ENCODE measurements at places on chromosomes 5 and 9.
A peak's percentile ranks its signal among the peaks of the same experiment; 100 is the strongest.

- DNase-seq: peak; percentile 34
Measured at GRCh38 chr9:133619791-133620190, 10.6 kb upstream of the FAM163B start.

GRCh38 chr5:95862671-95863382 is 40.3 kb upstream of the GLRX start:
- DNase-seq: no peak

- no peak for DNase-seq
Measured at GRCh38 chr9:106174346-106174745, 480.0 kb downstream of the TMEM38B start.

- DNase-seq: no peak
Measured at GRCh38 chr9:120650352-120650751, 63.9 kb downstream of the MEGF9 start.

GRCh38 chr9:98860871-98861293 is 53.4 kb downstream of the GALNT12 start:
- no peak for DNase-seq

GRCh38 chr5:136001466-136001981 is 27.3 kb upstream of the TGFBI start:
- DNase-seq: no peak

GRCh38 chr9:2036844-2037243 is 21.7 kb downstream of the SMARCA2 start:
- no peak for DNase-seq

- DNase-seq: no peak
Measured at GRCh38 chr9:89842267-89842768, 237.5 kb downstream of the GADD45G start.

DNA sequence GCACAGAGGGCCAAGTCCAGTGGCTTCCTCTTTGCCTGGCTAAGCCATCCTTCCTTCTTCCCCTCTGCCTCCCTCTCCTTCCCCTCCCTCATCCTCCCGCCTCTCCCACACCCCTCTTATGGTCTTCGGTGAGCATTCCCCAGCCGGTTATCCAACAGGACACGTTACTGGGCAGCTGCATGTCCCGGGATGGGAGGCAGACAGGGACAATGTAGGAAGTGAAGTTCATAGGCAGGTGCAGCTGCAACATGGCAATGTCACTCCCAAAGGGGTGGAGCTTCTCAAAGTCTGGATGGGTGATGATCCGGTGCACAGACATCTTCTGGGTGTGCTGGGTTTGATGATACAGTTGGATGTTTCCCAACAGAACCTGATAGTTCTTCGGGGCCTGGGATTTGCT is 71.4 kb upstream of the SPTLC1 start:
- DNase-seq: no peak

DNA sequence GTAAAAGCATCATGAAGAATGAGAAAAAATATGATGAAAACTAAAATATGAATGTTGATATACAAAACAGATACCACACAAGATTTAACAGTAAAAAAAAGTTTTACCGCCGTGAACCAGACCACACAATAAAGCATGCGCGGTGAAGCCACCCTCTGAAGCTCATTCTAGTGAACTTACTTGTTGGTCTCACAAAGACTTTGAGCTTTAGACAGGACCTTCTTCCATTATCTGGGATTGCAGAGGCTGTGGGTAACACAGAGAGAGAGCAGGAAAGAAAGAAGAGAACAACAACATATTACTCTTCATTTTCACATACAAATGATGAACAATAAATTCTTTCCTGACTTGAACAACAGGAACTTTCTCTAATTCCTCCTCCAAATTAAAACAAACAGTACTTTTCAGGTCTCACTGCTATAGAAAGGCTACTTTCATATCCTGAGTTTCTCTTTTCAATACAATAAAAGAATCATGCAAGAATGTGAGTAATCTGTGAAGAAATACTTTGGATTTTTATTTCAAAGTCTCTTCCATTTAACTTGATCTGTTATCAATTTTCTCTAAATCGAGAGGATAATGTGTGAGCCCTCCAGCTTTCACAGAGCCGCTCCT is 283.1 kb downstream of the EFNA5 start:
- DNase-seq: no peak

GRCh38 chr9:3299872-3300271 is 225.9 kb downstream of the RFX3 start:
- DNase-seq: no peak

GRCh38 chr5:81151546-81151945 is 81.6 kb upstream of the CKMT2 start:
- DNase-seq: no peak

- DNase-seq: no peak
Measured at GRCh38 chr9:114409842-114410241, 22.1 kb upstream of the AKNA start.

DNA sequence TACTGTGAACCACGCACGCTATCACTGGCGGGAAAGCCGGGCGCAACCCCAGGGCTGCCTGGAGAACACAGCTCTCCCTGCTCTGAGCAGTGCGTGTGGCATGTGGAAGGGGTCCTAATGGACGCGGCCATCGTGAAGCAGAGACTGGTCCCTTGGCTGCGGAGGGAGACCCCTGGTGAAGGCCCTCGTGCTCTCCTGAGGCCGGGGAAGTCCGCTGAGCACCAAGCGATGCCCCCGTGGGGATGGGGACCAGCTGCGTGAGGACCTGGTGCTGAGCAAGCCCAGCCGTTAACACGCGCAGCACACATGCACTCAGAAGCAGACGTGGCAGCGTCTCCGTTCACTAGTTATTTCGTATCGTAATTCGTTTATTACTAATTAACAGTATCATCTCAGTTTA is 24.4 kb downstream of the SLC12A7 start:
- DNase-seq: no peak

- no peak for DNase-seq
Measured at GRCh38 chr5:39654715-39655114, 229.9 kb upstream of the DAB2 start.

GRCh38 chr9:116151199-116151598 is 2.4 kb upstream of the PAPPA start:
- DNase-seq: no peak

DNA sequence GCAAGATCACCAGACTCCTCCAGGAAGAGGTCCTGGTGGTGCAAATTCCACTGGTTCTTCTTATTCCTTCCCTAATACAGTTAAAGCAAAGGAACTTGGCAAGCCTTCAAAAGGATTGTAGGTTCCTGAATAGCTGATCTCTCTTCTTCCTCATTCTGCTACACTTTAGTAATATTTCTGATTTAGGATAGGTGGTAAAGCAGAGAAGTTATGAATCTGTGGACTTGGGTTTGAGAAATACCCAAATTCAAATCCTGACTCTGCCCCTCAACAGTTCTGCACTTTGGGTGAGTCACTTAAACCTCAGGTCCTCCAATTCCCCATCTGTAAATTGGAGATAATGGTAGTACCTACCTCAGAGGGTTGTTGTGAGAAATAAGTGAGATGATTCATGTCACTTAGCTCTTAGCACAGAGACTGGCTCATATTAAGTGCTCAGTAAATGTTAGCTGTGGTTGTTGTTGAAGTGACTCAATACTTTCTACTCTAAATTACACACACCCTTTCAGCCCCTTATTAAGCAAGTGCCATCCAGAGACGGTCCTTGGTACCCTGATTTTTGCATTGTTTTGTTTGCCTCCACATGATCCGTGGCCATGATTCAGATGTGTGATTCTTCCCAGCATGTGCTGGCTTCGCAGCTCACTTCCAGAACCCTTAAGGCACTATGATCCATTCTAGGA is 5.2 kb downstream of the SH3RF2 start:
- no peak for DNase-seq

GRCh38 chr5:74973694-74974093 is 78.7 kb downstream of the GCNT4 start:
- no peak for DNase-seq

- no peak for DNase-seq
Measured at GRCh38 chr5:154403776-154404387, 41.9 kb upstream of the SAP30L start.

DNA sequence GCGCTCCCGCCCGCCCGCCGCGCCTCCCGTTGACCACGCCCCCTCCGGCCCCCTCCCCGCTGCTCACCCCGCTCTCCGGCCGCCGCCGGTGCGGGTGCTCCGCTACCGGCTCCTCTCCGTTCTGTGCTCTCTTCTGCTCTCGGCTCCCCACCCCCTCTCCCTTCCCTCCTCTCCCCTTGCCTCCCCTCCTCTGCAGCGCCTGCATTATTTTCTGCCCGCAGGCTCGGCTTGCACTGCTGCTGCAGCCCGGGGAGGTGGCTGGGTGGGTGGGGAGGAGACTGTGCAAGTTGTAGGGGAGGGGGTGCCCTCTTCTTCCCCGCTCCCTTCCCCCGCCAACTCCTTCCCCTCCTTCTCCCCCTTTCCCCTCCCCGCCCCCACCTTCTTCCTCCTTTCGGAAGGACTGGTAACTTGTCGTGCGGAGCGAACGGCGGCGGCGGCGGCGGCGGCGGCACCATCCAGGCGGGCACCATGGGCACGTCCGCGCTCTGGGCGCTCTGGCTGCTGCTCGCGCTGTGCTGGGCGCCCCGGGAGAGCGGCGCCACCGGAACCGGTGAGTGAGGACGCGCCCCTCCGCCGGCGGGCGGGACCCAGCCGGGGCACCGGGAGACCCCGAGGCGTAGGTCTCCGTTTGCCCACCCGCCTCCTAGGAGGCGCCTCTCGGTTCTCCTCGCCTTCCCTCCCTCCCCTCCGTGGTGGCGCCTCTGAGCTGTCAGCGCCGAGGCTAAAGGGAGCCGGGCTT is at the start of gene VLDLR:
Gene VLDLR, plus strand, starts transcription at position 66 of the 739 bp plus-strand sequence. Its CDS starts 403 bp downstream, at position 469.
- peak; percentile 11 for DNase-seq

DNA sequence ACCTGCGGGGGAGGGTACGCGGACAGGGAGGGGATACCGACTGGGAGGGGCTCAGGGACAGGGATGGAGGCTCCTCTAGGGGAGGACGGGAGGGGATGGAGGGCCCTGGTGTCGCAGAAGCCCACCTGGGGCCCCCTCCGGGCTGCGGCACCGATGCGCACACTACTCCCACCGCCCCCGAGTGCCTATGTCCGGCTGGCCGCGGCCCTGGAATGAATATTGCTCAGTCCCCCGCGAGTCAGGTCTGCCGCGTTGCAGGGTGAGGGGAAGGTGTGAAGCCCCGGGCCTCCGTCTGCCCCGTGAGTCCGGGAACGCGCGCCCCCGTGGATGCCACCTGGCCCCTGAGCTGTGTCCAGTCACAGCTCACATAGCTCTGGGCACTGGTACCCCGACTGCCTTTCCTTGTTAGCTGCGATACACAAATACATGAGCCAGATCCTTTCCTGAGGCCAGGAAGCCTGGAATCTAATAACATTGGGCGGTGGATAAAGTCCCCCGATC is 44.5 kb upstream of the PRSS3 start:
- no peak for DNase-seq

DNA sequence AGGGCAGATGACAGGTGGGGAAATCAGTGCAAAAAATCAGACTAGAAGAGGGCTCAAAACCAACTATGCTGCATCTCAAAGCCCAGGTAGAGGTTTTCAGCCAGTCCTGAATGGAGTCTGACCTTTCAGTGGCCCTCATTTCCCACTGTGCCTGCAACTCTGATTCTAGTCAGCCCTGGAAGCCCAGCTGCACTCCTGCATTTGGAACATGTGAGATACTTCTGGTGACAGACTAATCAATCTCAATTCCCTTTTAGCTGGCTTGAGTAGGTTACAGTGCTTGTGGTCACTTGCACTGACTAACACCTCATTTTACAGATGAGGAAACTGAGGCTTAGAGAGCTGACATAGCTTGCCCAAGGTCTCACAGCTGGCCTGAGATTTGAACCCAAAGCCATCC is 7.9 kb upstream of the ACSL6 start:
- DNase-seq: peak; percentile 2

- no peak for DNase-seq
Measured at GRCh38 chr5:179165421-179166170, 105.4 kb downstream of the ZNF354C start.

- DNase-seq: no peak
Measured at GRCh38 chr9:6833518-6834192, 75.9 kb downstream of the KDM4C start.

- no peak for DNase-seq
Measured at GRCh38 chr5:369151-369868, 47.8 kb downstream of the AHRR start.

- no peak for DNase-seq
Measured at GRCh38 chr5:89988129-89988810, 421.3 kb downstream of the CETN3 start.

DNA sequence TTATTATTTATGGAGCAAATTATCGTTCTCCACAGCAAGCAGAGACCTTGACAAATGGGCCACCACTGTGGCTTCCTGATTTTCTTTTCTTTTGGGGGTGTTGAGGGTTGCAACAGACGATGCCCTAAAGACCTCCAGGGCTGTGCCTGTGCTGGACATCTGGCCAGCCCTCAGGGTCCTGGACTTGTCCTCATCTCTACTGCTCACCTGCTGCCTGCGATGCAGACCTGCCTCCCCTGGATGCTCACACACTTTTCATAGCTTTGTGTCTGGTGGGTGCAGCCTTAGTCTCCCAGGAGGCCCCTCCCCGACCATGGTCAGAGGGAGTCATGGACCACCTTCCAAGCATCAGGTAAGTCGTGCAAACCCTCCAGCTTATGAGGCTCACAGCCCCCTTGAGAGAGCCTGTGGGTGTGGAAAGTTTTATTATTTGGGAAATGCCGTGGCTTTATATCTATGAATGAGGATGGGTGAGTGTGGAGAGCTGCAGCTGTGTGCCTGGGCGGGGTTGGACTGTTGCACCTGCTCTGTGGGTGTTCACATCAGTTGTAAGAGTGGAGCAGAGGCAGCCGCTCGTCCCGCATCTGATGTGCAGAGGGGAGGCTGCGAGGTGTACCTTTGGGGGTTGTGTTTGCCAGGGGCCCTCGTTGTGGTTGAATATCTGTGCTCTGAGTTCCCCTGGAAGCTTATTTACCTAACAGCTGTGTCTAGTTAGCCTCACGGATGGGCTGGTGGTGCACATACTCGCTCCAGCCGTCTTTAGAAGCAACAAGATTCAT is 126.3 kb upstream of the IRX4 start:
- no peak for DNase-seq

DNA sequence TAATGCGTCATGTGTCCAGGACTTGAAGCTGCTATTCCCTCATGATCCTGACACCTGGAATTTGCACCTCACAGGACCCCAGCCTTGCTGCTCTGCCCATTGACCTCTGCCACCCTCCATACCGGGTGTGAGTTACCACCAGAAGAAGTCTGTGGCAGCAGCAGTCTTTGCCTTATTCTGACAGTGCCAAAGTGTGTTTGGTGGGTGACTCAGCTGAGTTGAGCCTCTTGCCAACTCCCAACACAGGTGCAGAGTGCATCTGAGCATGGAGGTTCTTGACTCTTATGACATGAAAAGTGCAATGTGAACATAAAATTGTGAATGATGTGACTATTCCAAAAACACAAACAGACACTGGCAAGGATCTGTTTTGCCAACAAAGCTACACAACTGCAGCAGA is 1166.5 kb upstream of the CDH18 start:
- DNase-seq: no peak

GRCh38 chr9:109449036-109449798 is 48.9 kb downstream of the PTPN3 start:
- no peak for DNase-seq

GRCh38 chr9:97459326-97459725 is 42.1 kb upstream of the TMOD1 start:
- DNase-seq: no peak

Data from activated gamma-delta T cell treated with Interleukin-2 at 50 U/mL for 16 hours (primary cell).